Heart right ventricle (tissue), 16 donors: ENCODE measurements at places on chromosomes 1 and 21. TPM values are rescaled to one million over a fixed set of nuclear protein-coding genes. Genes with fewer than 3 reads are reported as not detected.

DNA sequence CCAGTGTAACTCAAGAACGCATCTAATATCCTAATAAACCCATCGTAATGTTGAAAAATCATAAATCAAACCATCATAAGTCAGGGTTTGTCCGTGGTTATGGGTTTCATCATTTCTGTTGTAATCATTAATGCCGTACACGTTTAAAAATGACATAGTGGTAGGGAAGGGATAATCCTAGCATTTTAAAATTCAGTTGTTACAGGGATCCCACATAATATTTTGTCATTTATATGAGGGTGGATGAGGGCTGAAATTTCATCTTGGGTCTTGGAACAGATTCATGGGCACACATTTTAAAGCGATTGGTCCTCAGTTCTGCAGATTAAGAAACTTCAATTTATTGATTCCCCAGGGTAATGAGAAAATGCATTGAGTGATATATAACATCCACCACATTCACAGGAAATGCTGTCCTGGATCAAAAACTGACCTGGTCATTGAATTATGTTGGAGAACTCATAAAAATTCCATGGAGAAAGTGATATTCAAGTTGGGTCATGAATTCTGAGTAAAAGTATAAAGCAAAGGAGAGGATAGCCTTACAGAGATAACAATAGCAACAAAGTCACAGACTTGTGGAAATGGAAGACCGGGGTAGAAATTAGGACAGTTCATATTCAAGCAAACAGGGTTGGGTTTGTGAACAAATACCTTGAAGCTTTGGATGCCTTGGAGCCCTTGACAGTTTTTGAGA is 1527.3 kb upstream of the TPTE start:
- no peak for DNase-seq

- DNase-seq, result peak; percentile 27
These were observed 498.2 kb downstream of the PLPP3 start for GRCh38 chr1:56081173-56081572.

GRCh38 chr1:157147906-157148700 is 9.9 kb upstream of the ETV3 start:
- DNase-seq, result no peak

DNA sequence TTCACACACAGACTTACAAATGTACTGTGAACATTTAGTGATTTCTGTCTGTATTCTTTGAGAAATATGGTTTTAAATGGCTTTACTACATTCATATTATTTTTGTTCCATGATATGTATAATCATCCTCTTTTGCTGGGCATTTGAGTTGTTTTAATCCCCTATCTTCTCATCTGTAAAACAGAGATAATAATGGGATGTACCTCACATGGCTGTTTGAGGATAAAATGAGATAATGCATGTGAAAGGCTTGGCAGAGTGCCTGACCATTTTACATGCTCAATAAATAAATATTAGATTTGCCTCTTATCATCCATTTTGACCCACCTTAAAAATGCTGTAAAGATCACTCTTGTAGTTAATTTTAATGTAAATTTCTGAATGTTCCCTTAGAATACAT is 197.2 kb downstream of the C1orf94 start:
- DNase-seq, result no peak

The OR6K3 gene
- total RNA-seq, result not detected

The CLDN17 gene
- not detected for total RNA-seq
